ENCODE measurements at places on chromosomes 5 and 9.

- H3K27me3 ChIP-seq, result no peaks in the 10 kb centered on the region
- H3K4me3 ChIP-seq, result no peak overlapping the region
- H3K4me1 ChIP-seq, result 0 out of 2 replicates have a peak, but pooled peaks cover 1% of the 10 kb centered on the region
- H3K27ac ChIP-seq, result no peak overlapping the region
These were observed 81.8 kb upstream of the FANCC start for GRCh38 chr9:95399261-95399660.

- H3K4me3 ChIP-seq, result no peak overlapping the region
- no peak overlapping the region for H3K27ac ChIP-seq
- no peak for DNase-seq
- H3K27me3 ChIP-seq, result no peaks in the 10 kb centered on the region
- no peaks in the 10 kb centered on the region for H3K4me1 ChIP-seq
- H3K36me3 ChIP-seq, result no peaks in the 10 kb centered on the region
These were observed 22.4 kb downstream of the UTP15 start for GRCh38 chr5:73587923-73588322.

- DNase-seq, result no peak
- H3K36me3 ChIP-seq, result no peaks in the 10 kb centered on the region
- H3K4me1 ChIP-seq, result no peaks in the 10 kb centered on the region
- H3K27me3 ChIP-seq, result no peaks in the 10 kb centered on the region
These were observed 190.6 kb upstream of the MAP3K1 start for GRCh38 chr5:56624751-56625150.

DNA sequence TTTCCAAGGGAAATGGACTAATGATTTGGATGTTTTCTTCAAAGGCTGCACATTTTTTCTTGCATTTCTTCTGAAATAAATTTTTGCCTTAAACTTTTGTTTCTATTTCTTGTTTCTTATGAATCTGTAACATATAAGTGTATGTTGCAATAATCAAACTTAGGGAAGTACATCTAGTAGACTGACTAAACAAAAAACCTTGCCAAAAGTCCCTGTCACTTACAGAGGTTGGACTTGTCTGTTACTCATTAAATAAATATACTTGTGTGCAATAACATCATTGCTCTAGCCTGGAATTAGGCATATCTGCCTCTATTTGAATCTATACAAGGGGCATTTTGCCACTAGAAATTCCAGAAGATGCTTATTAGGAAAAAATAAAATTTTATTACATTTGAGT is 56.6 kb downstream of the C6 start:
- no peak overlapping the region for H3K4me3 ChIP-seq
- no peaks in the 10 kb centered on the region for H3K27me3 ChIP-seq
- no peak for DNase-seq

DNA sequence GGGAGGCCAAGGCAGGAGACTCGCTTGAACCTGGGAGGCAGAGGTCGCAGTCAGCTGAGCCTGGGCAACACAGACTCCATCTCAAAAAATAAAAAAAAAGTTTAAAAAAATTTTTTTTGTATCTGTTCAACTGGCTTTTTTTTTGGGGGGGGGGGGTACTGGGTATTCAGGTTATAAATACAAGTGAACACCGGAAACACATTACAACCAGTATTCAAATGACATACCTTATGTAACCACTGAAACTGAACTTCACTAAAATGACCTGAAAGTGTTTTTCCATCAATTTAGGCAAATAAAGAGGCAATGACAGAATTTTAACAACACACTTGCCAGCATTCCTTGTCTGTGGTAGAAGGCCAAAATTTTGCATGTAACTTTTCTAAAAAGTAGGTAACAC is 33.5 kb downstream of the STRBP start:
- DNase-seq, result no peak
- no peak overlapping the region for H3K4me3 ChIP-seq
- H3K36me3 ChIP-seq, result no peaks in the 10 kb centered on the region
- no peaks in the 10 kb centered on the region for H3K27me3 ChIP-seq
- no peaks in the 10 kb centered on the region for H3K4me1 ChIP-seq

DNA sequence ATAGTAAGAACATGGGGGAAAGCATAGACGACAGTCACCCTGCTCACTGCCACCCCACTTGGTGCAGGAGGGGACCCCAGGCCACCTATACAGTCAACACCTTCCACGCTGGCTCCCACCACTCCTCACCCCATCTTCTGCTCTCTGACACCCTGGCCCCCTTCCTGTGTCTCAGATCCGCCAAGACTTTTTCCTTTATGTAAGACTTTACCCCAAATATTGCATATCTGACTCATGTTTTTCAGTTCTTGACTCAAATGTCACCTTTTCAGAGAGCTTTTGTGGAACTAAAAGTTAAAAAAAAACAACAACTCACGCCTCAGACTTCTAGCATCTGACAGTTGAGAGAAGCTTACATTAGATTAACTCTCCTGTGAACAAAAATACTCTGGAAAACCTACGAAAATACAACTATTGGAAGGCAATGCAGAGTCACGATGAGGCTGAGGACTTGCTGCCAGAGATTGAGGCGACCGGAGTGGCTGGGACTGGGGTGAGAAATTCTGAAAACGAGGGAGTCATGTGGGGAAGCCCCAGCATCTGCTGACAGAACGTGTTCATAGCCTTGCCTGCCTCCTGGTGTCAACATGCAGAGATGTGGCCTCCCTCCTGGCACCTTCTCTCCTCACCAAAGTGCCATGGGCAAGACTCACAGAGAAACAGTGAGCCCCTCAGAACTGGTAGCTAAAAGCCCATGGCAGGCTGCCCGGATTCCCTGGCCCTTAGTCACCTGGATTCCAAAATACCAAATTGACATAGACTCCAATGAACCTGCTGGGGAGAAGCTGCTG is 22.4 kb upstream of the FCN2 start:
- H3K36me3 ChIP-seq, result no peaks in the 10 kb centered on the region
- DNase-seq, result no peak
- H3K27ac ChIP-seq, result no peak overlapping the region
- no peak overlapping the region for H3K4me3 ChIP-seq
- H3K27me3 ChIP-seq, result no peaks in the 10 kb centered on the region

DNA sequence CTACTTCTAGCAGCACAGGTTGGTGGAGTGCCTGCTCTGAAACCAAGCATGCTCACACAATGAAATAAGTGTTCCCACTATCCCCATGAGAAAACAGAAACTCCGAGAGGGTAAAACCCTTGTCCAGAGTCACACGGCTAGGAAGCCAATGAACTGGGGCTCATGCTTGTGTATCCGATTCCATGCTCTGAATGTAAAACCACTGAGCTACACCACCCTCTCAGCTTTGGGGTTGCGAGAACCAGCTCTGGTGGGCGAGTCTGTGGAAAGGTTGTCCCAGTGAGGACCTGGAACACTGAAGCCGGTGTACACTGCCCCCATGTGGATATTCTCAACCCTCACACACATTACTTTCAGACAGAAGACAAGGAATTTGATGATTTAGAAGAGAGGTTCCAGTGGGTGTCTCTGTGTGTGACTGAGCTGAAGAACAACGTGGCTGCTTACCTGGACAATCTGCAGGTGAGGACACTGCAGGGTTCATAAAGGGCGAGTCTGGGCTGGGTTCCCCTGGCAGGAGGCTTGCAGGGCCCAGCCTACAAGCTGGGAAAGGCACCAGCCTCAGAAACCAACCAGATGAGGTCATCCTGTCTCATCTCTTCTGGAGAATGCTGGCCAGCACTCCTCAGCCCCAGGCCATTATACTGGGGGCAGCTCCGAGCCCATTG is 37.4 kb downstream of the ARHGEF37 start:
- H3K36me3 ChIP-seq, result no peaks in the 10 kb centered on the region
- H3K4me3 ChIP-seq, result no peak overlapping the region
- no peaks in the 10 kb centered on the region for H3K4me1 ChIP-seq
- no peaks in the 10 kb centered on the region for H3K27me3 ChIP-seq

- H3K4me3 ChIP-seq, result no peak overlapping the region
- no peak for DNase-seq
- peaks cover 6% of the 10 kb centered on the region for H3K4me1 ChIP-seq
- peaks cover 56% of the 10 kb centered on the region for H3K27me3 ChIP-seq
- H3K36me3 ChIP-seq, result no peaks in the 10 kb centered on the region
- no peak overlapping the region for H3K27ac ChIP-seq
These were observed 16.9 kb downstream of the LMX1B start for GRCh38 chr9:126630458-126631237.

DNA sequence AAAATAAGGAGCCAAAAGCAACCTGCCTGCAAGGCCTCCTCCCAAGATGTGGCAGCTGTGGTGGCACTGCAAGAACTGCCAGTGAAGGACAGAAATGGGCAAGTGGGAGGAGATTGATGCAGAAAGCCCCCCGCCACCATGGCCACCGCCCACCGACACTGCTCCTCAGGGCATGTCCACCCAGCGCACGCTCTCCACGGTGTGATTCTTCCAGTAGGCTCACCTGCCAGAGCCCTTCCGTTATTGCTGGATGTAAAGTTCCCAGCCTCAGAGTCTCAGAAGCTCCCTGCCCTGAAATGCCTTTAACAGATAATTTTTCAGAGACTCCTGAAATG is 155.2 kb upstream of the PHYKPL start:
- H3K4me3 ChIP-seq, result no peak overlapping the region
- no peak overlapping the region for H3K27ac ChIP-seq
- no peak for DNase-seq
- no peaks in the 10 kb centered on the region for H3K27me3 ChIP-seq
- no peaks in the 10 kb centered on the region for H3K36me3 ChIP-seq

DNA sequence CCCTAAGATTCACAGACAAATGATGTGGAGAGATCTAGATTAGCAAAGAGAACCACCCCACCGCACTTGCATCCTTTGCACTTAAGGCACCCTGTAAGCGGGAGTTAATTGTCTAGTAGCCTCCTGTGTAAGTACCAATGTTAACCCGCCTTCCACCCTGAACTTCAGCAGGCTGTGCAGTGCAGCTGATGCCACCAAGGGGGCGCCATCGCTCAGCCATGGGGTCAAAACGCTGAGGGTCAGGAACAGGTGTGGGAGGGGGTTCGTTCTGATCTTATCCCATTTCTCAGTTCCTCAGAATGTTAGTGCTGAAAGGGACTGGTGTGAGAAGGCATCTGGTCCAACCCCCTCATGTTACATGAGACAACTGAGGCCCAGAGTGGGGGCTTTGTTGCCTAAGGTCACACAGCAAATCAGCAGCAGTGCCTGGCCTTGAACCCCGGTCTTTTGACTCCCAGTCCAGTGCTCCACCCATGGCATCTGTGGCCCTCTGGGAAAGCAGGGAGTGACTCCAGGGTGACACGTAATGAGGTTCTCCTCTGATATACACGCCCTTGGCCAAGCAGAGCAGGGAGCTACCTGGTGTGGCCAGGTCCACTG is 57.3 kb downstream of the CYFIP2 start:
- DNase-seq, result no peak
- no peak overlapping the region for H3K27ac ChIP-seq
- H3K36me3 ChIP-seq, result no peaks in the 10 kb centered on the region
- H3K4me1 ChIP-seq, result no peaks in the 10 kb centered on the region

DNA sequence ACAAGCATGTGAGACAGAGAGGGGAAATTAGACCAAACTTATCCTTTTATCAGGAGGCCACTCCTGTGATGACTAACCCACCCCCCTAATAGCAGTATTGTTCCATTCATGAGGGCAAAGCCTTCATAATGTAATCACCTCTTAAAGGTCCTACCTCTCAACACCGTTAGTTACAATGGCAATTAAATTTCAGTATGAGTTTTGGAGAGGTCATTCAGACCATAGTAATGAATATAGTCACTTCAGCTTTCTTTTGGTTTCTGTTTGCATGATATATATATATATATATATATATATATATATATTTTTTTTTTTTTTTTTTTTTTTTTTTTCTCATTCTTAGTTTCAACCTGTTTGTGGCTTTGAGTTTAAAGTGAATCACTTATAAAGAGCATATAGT is 10.5 kb downstream of the ADGRV1 start:
- no peak overlapping the region for H3K4me3 ChIP-seq
- no peak overlapping the region for H3K27ac ChIP-seq
- H3K36me3 ChIP-seq, result no peaks in the 10 kb centered on the region
- H3K27me3 ChIP-seq, result no peaks in the 10 kb centered on the region
- H3K4me1 ChIP-seq, result no peaks in the 10 kb centered on the region
- DNase-seq, result no peak

- no peak overlapping the region for H3K4me3 ChIP-seq
- DNase-seq, result no peak
- no peak overlapping the region for H3K27ac ChIP-seq
- H3K4me1 ChIP-seq, result no peaks in the 10 kb centered on the region
- H3K27me3 ChIP-seq, result no peaks in the 10 kb centered on the region
These were observed 220.1 kb upstream of the MSX2 start for GRCh38 chr5:174504266-174504726.

GRCh38 chr9:82539856-82540579 is 522.9 kb downstream of the RASEF start:
- H3K27me3 ChIP-seq, result no peaks in the 10 kb centered on the region
- H3K4me3 ChIP-seq, result no peak overlapping the region
- H3K27ac ChIP-seq, result no peak overlapping the region
- no peaks in the 10 kb centered on the region for H3K36me3 ChIP-seq
- H3K4me1 ChIP-seq, result no peaks in the 10 kb centered on the region

DNA sequence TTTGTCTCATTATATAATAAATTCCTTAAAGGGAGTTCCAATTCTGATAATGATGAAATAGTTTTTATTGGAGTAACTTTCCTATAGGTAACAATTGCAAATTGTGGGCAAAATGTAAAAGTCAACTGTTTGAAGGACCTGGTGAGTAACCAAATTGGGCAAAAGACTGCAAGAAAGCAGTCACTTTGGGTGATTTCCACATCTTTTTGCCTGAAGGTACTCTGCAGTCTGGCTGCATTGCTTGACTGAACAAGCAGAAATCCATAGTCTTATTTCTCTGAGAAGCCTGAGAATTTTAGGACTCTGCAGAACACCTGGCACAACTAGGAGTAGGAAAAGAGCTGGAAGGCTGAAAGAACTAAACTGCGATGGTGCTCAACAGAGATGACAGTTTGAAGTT is 114.9 kb downstream of the HOMER1 start:
- no peak for DNase-seq
- no peaks in the 10 kb centered on the region for H3K4me1 ChIP-seq
- no peaks in the 10 kb centered on the region for H3K27me3 ChIP-seq

DNA sequence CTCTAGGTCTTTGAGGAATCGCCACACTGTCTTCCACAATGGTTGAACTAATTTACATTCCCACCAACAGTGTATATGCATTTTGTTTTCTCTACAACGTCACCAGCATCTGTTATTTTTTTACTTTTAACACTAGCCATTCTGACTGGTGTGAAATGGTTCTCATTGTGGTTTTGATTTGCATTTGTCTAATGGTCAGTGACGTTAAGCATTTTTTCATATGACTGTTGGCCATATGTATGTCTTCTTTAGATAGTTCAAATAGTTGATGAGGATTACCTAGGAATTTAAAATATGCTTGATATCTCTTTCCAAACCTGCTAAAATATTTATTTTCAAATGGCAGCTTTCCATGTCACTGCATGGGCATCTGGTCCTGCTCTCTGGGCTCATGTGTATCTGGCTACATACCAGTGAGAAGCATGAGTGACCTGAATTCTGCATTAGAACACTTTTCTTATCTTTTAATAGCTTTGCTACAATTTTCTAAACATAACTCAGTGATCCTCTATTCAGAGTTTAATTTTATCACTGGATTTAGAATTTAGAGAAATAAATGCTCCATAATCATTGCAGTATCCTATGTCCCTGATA is 95.8 kb upstream of the ADAMTS16 start:
- H3K27ac ChIP-seq, result no peak overlapping the region
- no peaks in the 10 kb centered on the region for H3K4me1 ChIP-seq
- H3K4me3 ChIP-seq, result no peak overlapping the region
- no peak for DNase-seq
- no peaks in the 10 kb centered on the region for H3K27me3 ChIP-seq
- no peaks in the 10 kb centered on the region for H3K36me3 ChIP-seq

- H3K4me1 ChIP-seq, result peaks cover 1% of the 10 kb centered on the region
- no peaks in the 10 kb centered on the region for H3K36me3 ChIP-seq
- H3K27me3 ChIP-seq, result peaks cover 46% of the 10 kb centered on the region
- no peak overlapping the region for H3K4me3 ChIP-seq
These were observed 6.0 kb upstream of the SLC9A3 start for GRCh38 chr5:530001-530955.

All from iPS DF 6.9 (cell line).